SK-N-SH (cell line): ENCODE measurements at places on chromosomes 13 and 19. TPM values are rescaled to one million over a fixed set of nuclear protein-coding genes. Genes with fewer than 3 reads are reported as not detected.

The NKG7 gene
- not detected in 2 replicates for polyA plus RNA-seq

DNA sequence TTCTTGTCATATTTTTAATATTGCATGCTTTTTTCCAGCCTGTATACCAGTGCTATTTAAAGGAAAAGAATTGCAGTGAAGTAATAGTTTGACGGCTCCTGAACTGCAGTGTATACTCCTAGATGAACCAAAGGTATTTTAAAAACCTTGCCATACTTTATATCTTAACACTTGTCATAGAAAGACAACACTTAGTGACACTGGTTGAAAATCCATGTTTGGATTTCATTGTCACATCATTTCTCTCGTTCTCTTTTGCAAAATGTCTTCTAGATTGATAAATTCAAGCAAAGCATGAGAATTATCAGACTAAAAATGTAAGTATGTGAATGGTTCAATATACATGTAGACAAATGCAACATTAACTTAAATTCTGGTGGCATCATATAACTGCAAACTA lies 1293.9 kb downstream of the PCDH9 start:
- DNase-seq = no peak

- DNase-seq = peak; percentile 14
These were observed 10.8 kb downstream of the PAK4 start for GRCh38 chr19:39136225-39136940.

- peak; percentile 84 for DNase-seq
These were observed 14.3 kb downstream of the IER2 start for GRCh38 chr19:13164343-13165161.

DNA sequence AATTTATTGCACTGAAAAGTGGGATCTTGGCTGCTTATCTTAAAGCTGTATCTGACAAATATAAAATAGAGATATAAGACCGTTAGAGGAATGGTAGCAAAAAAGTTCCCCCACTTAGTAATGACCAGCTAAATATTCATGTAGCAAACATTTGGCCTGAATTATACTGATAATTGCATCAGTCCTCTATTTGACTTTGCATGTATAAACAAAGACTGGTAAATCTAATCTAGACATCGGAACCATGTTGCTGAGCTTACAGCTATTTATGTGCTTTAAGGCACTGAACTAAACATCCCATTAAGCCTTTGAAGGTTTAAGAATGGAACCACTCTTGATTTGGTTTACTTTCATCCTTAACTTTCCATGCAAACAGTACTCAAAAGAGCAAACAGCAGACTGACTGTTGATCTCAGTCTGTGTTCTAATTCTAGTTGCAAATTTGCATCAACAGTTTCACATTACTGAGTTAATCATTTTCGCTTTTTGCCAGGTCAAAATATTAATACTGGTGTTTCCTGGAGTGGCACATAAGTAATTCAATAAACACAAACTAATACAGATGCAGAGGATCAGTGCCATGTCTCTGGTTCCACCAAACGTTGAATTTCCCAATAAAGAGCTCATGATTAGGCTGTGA lies 203.5 kb upstream of the HTR2A start:
- peak; percentile 8 for DNase-seq

GRCh38 chr13:45511310-45512097 lies 46.8 kb downstream of the COG3 start:
- peak; percentile 60 for DNase-seq

GRCh38 chr13:76799696-76800095 lies 86.5 kb downstream of the KCTD12 start:
- no peak for DNase-seq

DNA sequence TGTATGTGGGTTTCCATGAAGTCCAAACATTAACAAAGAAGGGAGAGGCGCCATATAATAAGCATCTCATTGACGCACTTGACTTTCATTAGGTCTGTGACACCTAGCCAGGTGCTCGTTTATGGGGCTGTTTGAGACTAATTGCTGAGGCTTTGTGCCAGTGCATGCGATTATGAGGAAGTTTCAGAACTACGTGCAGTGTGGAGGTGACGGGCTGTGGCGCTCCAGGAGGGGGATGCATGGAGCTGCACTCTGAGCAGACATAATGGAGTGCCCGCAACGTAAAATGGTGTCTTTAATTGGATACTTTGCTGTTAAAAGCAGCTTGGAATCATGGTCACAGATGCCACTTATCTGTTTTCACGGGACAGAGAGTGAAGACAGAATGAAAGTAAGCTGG lies 223.2 kb downstream of the FGF9 start:
- DNase-seq = no peak

DNA sequence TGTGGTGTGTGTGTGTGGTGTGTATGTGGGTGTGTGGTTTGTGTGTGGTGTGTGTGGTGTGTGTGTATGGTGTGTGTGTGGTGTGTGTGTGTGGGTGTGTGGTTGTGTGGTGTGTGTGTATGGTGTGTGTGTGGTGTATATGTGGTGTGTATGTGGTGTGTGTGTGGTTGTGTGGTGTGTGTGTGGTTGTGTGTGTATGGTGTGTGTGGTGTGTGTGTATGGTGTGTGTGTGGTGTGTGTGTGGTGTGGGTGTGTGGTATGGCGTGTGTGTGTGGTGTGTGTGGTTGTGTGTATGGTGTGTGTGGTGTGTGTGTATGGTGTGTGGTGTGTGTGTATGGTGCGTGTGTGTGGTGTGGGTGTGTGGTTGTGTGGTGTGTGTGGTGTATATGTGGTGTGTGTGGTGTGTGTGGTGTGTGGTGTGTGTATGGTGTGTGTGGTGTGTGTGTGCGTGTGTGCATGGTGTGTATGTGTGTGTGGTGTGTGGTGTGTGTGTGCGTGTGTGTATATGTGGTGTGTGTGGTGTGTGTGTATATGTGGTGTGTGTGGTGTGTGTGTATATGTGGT lies 8.7 kb downstream of the SHISA7 start:
- no peak for DNase-seq

DNA sequence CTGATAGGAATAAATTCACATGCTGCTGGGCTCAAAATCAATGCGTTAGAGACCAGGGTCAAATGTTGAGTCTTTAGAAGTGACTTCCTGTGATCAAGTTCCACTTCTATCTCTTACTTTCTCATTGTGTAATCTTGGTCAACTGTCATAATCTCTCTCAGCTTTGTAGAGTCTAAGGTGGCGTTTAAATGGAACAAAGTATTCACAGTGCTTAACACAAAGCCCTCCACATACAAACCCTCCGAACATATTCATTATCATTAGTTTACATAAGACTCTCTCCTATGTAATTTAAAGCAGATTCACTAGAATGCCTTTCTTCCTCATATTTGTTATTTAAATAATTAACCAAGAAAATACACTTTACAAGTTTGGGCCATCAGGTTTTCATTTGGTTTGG lies 1044.1 kb downstream of the EFNB2 start:
- no peak for DNase-seq

DNA sequence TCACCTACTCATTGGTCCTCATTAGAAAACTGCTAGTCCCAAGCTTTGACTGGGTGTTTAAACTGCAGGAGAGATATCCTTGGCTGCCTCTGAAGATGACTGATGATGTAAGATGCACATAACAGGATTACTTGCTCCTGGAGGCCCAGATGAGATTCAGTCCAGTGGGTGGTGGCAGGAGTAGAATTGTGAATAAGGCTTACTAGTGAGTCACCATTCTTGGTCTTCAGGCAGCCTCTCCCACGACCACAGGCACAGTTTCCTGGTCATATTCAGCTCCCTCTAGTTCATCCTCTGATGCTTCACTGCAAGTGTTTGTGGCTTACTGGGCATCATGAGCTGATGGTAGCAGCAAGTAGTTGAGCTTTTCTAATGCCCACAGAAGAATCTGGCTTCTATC lies 12.1 kb downstream of the SERTM1 start:
- no peak for DNase-seq

- no peak for DNase-seq
These were observed 84.1 kb upstream of the FRY start for GRCh38 chr13:31947506-31947905.

DNA sequence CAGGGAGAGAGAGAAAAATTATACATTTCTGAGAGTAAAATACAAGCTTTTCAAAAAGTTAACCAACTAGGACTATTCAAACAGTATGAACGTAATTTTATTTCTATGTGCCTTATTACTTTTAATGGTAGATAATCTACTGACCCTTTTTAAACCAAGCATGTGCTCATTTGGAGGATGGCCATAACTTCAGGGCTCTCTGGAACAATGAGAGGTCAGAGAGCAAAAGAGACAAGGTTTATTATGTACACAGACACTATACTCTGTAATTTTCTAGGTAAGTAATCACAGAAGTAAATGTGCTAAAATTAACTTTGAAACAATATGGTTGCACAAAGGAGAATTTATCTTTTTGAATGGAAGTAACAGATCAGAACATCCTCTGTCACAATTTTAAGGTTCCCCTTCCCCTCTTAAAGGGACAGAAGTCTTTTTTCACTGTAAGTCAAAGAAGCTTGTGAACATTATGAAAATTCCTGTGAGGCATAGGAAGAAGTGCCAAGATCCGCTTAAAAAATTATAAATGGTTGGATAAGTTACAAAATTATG lies 1.0 kb downstream of the POSTN start:
- no peak for DNase-seq

The KIR3DL2 gene
- polyA plus RNA-seq = not detected in 2 replicates

DNA sequence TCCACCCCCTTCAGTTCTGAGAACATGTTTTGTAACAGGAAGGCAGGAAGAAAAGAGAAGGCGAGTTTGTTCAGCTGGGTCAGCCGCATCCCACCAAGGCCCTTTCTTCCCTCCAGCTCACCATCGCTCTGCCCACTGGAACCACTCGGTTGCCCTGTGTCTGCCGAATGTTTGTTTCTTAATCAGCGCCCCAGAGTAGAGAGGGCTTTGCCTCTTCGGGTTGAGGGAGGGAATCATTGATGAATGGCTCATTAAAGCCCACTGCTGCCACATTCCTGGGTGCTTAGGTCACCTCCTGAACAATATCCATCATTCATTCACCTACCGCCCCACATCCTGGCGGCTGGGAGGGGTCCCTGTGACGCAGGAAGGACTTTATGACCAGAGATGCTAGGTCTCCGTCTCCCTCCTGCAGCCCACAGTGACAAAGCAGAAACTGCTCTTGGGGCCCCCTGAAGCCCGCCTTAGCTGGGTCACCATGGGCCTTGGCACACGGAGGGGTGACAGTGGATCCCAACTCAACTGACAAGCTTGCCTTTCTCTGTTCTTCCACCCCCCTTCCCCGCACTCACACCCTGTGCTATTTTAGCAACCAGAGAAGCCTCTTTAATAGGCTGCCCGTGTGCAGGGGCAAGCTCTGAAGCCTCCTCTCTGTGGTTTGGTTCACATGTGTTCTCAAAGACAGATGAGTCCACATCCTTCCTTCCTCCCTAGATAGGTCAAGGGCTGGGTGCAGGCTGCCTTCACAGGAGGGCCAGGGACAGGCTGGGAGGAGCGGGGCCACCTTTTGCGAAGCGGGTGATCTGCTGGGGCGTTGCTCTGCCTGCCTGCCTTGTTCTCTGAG lies 46.2 kb downstream of the ACTN4 start:
- DNase-seq = no peak

DNA sequence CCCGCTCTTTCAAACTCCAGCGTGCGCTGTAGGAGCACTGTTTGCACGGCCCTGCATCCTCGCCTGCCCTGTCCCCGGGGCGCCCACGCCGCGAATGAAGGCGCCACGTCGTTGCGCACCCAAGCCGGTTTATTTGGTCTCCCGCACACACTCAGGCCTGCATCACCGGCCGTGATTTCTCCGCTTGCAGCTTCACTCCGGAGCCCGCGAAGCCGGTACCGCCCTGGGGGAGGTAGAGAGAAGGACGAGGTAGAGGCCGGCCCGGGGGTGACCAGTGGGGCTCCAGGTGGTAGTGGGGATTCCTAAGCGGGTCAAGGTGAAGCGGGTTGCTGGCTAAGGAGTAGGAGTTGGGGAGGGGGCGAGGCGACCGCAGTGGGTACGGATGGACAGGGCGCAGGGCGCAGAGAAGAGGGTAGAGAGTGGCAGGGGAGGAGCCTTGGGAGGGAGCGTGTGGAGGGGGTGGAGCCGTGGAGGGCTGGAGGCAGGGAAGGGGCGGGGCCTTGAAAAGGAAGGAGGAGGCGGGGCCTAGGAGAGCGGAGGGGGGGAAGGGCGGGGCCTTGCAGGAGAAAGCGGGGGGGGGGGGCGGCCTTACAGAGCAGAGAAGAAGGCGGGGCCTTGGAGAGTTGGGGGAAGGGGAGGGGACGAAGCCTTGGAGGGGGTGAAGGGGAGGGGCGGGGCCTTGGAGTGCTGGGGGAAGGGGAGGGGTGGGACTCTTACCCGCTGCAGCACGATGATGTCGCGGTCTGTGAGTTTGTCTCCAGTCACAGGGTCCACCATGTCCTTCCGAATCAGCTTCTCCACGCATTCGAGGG lies 24.6 kb downstream of the NOSIP start:
- DNase-seq = peak; percentile 95

GRCh38 chr19:30386551-30387143 lies 14.5 kb downstream of the ZNF536 start:
- DNase-seq = peak; percentile 58

The HIPK4 gene
- 0.13 and 0.23 TPM in 2 replicates for polyA plus RNA-seq

GRCh38 chr13:38385153-38385891 lies 35.7 kb downstream of the UFM1 start:
- DNase-seq = no peak

GRCh38 chr19:17737690-17738153 lies 13.6 kb upstream of the FCHO1 start:
- no peak for DNase-seq

DNA sequence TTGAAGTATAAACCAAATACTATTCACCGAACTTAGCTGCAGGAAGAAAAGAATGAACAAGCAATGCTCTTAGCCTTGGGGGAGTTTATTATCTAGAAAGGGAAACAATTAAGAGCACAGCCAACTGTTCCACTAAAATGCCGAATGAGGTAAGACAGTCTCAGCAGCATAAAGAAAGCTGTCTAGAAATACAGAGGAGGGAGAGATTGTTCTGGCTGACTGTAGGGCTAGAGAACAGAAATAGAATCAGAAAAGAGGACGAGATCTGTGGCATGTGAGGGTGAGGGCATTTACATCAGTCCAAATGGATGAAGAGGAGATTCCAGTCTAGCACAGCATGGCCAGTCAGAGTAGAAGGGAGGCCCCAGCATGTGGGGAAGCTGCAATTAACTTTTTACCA lies 56.8 kb upstream of the TNFRSF19 start:
- no peak for DNase-seq
